ENCODE measurements at places on chromosomes 3 and 15. TPM values are rescaled to one million over a fixed set of nuclear protein-coding genes. Genes with fewer than 3 reads are reported as not detected.

- no peak for DNase-seq
Measured at GRCh38 chr3:78857494-78858111, 910.2 kb downstream of the ROBO1 start.

DNA sequence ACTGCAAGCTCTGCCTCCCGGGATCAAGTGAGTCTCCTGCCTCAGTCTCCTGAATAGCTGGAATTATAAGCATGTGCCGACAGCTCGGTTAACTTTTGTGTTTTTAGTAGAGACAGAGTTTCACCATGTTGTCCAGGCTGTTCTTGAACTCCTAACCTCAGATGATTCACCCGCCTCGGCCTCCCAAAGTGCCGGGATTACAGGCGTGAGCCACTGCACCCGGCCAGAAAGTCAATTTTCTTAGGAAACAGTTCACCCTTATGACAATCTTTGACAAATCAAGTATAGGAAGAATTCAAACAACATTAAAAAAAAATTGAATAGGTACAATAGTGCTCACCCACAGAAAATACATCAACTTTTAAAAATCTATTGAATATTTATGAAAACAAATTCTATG lies 23.6 kb upstream of the DUT start:
- no peak for DNase-seq

DNA sequence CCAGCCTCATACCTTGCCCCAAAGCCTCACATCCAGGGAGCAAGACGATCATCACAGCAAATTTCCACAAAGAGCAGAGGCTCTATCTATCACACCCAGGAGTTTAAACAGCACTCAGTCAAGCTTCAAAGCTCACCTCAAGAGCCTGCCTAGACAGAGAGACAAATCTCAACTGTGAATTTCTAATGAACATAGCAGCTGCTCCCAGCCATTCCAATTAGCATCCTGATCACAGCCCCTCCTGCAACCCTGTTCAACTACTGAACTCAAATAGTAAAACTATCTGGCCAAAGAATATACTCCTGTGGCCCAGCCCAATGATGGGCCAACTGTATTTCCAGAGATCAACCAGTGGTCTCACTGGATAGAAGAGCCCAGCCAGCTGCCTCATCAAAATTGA lies 269.8 kb downstream of the CTNNB1 start:
- no peak for DNase-seq

DNA sequence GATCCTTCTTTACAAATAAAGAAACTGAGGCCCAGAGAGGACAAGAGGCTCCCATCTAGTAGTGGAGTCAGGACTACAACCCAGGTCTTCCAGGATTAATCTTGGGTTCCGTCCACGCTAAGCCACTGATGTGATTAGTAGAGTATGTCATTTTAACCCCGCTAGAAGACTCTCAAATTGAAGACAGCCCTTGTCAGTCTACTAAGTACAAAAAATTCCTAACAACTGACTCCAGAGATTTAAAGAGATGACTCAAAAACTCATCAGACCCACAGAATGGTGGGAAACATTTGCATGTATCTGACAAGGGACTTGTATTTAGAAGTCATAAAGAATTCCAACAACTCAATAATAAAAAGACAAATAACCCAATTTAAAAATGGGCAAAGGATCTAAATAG lies 145.3 kb downstream of the CNTN3 start:
- no peak for DNase-seq

DNA sequence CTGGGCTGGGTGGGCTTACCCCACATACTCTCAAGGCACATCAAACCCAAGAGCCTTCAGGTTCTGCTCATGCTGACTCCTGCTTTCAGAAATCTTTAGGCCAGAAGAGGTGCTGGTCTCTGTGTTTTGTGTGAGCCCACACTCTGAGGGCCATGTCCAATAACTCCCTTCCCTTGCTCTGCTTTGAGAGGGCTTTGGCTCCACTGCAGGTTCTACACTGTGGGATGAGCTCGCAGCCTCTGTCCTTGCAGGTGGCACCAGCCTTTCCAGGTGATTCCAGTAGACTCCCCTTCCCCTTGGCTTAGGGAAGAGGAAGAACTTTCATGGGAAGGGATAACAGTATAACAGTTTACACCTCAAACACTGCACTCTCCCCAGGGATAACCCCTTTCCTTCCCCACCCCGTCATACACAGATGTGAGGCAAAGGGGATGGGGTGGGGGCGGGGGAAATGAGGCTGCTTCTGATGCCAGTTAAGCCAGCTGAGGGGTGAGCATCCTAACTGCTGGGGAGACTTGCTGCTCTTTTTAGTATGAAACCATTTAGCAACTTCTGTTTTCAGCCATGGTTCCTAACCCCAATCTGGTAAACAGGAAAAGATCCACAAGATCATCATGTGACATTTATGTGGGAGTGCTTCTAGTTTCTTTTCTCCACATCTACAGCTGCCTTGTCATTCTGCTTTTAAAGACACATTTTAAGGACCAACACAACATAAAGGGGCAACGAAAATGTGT lies 262.4 kb downstream of the SLC9A9 start:
- no peak for DNase-seq

GRCh38 chr15:57109005-57109404 lies 190.6 kb downstream of the TCF12 start:
- DNase-seq = no peak

GRCh38 chr3:170640737-170641171 lies 54.9 kb upstream of the SLC7A14 start:
- no peak for DNase-seq

DNA sequence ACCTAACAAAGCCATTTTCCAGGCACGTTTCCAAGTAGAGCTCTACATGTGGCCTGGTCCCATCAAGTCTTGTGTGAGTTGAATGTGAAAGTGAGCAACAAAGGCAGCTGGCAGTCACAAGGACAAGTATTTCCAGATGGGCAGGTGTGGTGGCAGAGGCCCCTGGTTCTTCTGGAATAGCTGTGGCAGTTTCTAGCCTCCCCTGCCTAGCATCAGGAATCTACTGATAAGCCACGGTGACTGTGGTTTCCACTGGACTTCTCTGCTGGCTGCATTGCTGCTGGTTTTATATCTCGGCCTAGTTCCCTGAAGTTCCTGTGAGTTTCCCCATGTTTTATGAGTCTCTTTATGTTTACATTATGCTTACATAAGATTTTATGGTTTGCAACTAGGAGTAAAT lies 117.7 kb downstream of the GOLIM4 start:
- no peak for DNase-seq

DNA sequence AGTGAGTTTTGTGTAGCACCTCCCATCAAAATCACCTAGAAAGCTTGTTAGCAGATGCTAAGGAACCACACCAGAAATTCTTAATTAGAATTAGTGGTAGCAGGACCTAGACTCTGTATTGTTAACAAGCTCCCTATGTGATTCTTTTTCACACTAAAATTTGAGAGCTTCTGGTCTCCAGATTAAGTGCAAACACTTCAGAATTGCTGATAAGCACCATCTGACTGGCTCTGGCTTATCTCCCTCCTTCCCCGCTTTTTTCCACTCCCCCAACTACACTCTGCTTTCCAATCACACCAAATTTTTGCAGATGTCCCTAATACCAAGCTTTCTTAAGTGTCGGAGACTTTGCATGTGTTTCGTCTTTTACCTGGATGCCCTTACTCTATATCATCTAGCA lies 410.1 kb upstream of the DPH6 start:
- DNase-seq = no peak

GRCh38 chr3:61560517-61561373 lies 626 bp upstream of the PTPRG start:
- DNase-seq = peak; percentile 81

- DNase-seq = no peak
Measured at GRCh38 chr3:106397006-106397405, 528.2 kb upstream of the CBLB start.

DNA sequence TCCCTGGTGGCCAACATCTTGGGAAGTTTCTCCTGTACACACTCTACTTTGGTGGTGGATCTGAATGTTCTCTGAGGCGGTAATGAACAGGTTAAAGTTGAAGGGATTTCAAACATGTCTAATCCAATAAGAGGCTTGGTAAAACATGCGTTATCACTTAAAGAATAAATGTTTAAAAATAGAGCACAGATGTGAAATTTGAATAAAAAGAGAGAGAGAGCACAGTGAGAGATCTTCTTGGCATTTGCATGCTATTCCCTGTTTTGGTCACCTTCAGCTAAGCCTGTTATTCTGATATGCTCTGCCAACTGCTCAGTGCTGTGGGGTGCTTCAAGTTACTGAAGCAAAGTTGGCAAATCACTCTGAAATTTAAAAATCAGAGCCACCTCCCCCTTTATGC lies 237.7 kb upstream of the WNT5A start:
- DNase-seq = no peak

LAMB2 gene
- 394 TPM for polyA plus RNA-seq

DNA sequence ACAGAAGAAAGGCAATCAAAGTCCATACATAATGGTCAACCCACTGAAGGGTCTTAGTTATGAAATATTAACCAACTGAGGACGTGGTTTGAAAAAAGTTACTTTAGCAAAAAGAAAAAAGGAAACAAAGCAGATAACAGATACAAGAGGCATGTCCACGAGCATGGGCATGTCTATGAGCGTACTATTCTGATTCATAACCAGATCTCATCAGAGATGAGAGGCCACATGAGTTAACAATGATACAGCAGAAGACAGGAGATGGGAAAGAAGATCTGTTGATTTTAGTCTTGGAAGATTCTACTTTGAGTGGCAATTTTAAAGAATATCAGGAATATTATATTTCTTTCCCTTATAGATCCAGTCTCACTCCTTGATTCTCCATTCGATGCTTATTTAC lies 262.9 kb upstream of the SLITRK3 start:
- DNase-seq = no peak

DNA sequence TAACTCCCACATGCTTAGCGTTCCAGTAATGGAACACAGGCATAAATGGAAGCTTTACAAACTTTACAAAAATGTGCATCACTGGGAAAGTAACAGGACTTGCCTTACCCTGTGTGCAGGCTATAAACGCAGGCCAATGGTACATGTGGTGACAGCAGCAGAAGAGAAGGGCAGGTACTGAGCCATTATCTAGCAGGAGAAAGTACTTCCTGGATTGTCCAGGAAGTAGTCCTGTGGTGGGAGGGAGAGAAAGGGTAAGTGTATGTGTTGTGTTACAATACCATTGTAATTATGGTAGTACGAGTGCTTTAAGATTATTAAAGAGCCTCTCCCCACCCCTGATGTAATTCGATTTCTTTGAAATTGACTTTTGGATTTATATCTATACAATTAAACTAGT lies 5.3 kb downstream of the ATP1B3 start:
- DNase-seq = no peak

DNA sequence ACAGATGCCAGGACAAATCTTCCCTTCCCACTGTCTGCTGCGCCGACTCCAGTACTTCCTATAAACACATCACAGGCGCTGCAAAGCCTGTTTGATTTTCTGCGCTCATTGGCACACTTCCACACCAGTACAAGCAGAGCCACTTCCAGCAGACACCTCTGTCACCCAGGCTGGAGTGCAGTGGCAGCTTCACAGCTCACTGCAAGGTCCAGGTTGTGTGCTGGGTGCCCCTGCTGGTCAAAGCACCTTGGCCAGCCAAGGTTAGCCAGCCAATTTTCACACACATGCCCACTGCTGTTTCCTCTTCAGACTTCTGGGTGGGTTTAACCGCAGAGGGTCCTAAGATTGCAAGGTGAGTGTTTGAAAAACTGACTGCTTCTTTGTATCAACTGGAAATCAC lies 4.9 kb downstream of the CHDH start:
- DNase-seq = no peak

LSAMP gene
- polyA plus RNA-seq = 13.3 TPM

All from left renal pelvis (tissue), 4 donors.